ENCODE measurements at places on chromosomes 4 and X.

GRCh38 chr4:113759696-113760093 is 1.8 kb downstream of the CAMK2D start:
- DNase-seq: peak; percentile 49

- no peak for DNase-seq
These were observed 25.5 kb downstream of the ABLIM2 start for GRCh38 chr4:8132947-8133705.

DNA sequence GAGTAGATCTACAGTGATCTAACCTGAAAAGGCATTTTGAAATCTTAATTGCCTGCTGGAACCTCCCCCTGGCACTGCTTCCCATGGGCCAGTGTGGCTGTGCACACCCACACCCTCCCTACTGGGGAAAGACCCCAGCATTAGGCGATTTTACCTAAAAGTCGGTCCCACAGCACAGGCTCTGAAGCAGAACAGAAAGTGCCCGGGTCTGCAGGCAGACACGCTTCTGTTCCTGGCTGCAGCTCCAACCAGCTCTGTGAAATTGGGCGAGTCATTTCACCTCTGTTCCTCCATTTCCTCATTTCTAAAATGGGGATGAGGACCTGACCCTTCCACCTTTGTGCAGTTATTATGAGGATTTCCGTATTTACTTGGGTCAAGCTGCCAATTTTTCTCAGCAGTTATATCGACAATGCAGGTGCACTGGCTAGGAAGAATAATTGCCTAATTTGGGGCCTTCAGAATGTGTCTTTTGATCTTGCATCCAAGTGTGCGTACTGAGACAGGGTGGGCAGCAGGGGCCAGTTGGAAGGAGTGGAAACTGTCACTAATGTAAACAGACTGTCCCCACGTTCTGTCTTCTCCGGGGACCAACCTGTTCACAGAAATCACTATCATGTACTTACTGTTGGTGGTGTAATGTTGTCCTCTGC is 7.1 kb downstream of the KLF3 start:
- no peak for DNase-seq

GRCh38 chr4:10622728-10623127 is 61.8 kb downstream of the CLNK start:
- DNase-seq: no peak

DNA sequence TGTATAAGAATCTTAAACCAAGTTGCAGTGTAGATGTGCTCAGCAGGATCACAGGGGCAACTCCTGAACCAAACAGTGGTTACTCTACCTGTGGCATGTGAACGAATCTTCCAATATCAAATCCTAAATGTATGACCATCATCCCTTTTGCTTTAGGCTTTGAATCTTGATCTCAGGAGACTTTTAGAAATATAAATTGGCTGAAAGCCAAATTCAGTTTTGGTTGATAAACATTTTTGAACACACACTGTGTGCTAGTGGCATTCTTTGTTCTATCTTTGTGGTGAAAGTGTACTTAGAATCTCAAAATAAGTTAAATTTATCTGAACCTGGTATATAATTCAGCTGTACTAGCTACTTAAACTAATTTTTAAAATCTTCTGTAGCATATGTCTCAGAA is 4.6 kb upstream of the ARHGAP6 start:
- DNase-seq: no peak

DNA sequence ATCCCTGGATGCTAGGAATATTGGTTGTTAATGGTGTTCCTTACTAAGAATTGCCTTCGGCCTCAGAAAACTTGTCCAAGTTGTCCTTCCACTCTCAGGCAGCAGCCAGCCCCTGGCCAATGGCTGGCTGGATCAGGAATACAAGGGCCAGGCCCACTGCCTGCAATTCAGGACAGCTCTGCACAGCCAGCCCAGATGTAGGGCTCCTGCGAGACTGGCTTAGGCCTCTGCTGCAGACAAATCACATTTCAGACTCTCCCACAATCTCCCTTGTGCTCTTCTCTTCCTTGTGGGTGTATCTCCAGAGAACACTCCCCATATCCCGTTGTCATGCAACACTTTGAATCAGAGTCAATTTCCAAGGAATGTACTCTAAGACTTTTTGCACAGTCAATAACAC is 747.6 kb upstream of the FTHL17 start:
- no peak for DNase-seq

- peak; percentile 29 for DNase-seq
These were observed 25.4 kb downstream of the FGFBP1 start for GRCh38 chr4:15912961-15913630.

- DNase-seq: no peak
These were observed 200.3 kb upstream of the TENM3 start for GRCh38 chr4:182042945-182043344.

- DNase-seq: peak; percentile 43
These were observed 300.7 kb upstream of the CXXC4 start for GRCh38 chr4:104795264-104795939.

DNA sequence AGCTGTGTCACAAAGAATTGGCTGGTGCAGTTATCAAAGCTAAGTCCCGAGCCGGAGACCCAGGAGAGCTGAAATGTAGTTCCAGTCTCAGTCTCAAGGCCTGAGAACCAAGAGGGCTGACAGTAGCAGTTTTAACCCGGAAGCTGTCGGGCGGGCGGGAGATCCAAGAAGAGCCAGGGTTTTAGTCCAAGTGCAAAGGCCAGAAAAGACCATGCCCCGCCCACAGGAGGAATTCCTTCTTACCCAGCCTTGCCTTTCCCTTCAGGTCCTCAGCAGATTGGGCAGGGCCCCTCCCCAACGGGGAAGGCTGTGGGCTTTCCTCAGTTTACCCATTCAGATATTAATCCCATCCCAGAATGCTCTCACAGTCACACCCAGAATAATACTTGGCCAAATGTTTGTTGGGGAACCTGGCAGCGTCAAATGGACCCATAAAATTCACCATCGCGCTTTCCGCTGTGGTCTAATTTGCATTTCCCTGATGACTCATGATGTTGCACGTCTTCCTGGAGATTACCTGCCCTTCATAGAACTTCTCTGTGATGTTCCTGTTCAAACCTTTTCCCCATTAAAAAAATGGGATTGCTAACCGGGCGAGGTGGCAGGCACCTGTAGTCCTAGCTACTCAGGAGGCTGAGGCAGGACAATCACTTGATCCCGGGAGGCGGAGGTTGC is 16.2 kb downstream of the MAEA start:
- DNase-seq: no peak

Data from tongue (tissue), 3 donors.